ENCODE measurements at places on chromosomes 6 and 20.

- DNase-seq = no peak
Measured at GRCh38 chr20:53642196-53643030, 48.8 kb upstream of the ZNF217 start.

DNA sequence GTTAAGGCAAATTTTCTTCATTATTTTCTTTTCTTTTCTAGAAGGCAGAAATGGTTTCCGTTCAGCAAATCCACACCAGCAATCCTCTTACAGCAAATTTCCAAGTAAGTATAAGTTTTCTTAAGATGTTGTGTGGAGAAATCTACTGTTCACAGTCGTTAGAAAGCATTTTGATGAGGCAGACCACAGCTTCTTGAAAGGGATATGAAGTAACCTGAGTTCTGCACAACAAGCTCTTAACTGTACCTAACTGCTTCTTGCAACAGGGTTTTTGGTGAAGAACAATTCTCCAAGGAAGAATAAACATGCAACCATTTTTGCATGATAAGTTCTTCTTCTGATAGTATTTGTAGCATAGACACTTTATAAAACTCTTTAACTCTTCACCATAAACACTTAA lies 45.3 kb upstream of the STXBP5 start:
- DNase-seq = no peak

DNA sequence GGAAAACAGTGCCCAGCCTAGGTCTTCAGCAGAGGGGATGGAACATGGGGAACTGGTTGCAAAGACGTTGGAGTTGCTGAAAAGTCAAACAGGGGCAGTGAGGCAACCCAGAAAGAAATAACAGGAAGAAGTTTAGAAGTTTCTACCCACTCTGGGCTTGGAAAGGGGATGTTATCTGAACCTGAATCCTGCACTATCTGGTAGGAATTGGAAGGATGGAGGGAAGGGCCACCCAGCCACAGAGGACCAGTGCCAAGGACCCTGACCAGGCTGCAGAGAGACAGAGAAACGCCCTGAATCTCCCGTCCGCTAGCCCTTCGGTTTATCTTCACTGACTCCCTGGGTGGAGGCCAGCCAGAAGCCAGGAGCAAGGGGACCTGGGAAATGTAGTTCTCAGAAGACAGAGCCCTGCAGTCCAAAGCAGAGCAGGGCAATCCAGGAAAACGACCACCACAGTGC lies 217.3 kb upstream of the RREB1 start:
- no peak for DNase-seq

- DNase-seq = no peak
Measured at GRCh38 chr20:63121246-63121645, 94.7 kb downstream of the YTHDF1 start.

DNA sequence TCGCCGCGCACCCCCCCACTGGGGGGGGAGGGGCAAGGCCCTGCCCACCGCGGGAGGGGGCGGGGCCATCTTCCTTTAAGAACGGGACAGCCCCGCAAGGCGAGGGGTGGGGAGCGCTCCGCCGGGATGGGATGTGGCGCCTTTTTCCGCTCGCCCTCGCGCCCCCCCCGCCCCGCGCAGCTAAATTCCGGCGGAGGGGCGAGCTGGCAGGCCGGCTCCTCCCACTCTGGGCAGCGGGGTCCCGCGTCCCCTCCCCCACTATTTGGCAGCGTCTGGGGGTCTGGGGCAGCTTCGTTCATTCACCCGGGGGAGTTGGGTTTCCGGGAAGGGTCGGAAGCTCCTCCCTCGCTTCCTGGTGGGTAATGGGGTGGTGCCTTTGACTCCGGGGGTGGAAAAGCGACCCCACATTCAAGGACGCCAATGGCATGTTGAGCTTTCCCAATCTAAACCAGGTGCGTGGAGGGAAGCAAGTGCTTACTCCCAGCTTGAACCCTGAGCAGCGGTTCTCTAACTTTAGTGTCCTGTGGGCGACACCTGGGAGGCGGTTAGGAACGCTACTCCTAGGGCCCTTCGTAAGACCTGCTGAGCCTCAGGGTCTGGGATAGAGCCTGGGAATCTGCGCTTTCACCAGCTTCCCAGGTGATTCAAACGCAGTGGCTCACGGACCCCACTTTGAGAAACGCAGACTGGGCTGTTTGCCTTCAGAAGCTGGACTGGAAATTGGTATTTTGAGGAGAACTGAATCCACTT lies 927 bp downstream of the ASXL1 start:
- DNase-seq = peak; percentile 89

- no peak for DNase-seq
Measured at GRCh38 chr6:149334682-149335160, 17.2 kb downstream of the TAB2 start.

DNA sequence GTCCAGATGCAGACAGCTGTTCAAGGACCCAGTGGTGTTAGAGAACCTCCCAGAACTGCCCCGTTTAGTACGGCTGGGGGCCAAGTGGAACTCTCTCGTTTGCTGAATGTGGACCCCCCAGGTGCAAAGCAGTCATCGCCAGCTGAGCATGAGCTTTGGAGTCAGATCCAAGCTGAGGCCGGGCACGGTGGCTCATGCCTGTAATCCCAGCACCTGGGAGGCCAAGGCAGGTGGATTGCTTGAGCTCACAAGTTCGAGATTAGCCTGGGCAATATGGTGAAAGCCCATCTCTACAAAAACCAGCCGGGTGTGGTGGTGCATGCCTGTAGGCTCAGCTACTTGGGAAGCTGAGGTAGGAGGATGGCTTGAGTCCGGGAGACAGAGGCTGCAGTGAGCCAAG lies 29.7 kb downstream of the FOXC1 start:
- no peak for DNase-seq

GRCh38 chr6:132498638-132499037 lies 14.3 kb downstream of the STX7 start:
- no peak for DNase-seq

- no peak for DNase-seq
Measured at GRCh38 chr6:29741592-29741991, 18.4 kb downstream of the HLA-F start.

DNA sequence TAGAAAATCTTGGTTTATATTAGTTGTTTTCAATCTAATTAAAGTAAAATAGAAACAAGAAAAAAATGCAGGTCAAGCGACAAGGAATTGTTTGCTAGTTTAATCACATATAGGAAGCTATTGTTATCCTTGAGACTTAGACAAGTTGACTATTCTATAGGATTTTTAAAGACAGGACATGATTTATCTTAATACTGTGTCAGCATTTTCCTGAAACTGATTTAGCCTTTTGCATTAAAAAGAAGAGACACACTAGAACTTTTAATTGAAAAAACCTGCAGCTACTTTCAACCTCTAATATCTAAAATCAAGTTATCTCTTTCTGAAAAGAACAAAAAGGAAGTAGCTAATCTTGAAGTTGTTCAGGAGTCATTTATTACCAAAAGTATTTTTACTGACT lies 246.2 kb downstream of the PHF3 start:
- no peak for DNase-seq

DNA sequence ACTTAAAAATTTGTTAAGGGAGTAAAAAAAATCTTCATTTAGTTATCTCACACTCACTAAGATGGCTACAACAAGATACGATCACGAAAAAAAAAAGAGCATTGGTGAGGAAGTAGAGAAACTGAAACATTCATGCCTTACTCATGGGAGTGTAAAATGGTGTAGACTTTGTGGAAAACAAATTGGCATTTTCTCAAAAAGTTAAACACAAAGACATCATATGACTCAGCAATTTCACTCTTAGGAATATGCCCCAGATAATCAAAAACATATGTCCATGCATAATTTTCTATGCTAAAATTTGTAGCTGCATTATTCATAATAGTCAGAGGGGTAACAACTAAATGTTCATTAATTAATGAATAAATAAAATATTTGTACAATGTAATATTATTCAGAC lies 120.9 kb upstream of the IRAK1BP1 start:
- DNase-seq = no peak

GRCh38 chr6:28137505-28137981 lies 4.1 kb upstream of the ZKSCAN8 start:
- no peak for DNase-seq

GRCh38 chr20:63697868-63698545 lies 1.6 kb downstream of the TNFRSF6B start:
- DNase-seq = no peak

GRCh38 chr6:17417817-17418216 lies 24.4 kb downstream of the CAP2 start:
- DNase-seq = no peak

- DNase-seq = no peak
Measured at GRCh38 chr20:47187450-47188195, 168.9 kb downstream of the ZMYND8 start.

GRCh38 chr20:25623225-25623735 lies 534 bp downstream of the NANP start:
- no peak for DNase-seq

- peak; percentile 77 for DNase-seq
Measured at GRCh38 chr20:61024390-61024789, 227.7 kb upstream of the CDH4 start.

DNA sequence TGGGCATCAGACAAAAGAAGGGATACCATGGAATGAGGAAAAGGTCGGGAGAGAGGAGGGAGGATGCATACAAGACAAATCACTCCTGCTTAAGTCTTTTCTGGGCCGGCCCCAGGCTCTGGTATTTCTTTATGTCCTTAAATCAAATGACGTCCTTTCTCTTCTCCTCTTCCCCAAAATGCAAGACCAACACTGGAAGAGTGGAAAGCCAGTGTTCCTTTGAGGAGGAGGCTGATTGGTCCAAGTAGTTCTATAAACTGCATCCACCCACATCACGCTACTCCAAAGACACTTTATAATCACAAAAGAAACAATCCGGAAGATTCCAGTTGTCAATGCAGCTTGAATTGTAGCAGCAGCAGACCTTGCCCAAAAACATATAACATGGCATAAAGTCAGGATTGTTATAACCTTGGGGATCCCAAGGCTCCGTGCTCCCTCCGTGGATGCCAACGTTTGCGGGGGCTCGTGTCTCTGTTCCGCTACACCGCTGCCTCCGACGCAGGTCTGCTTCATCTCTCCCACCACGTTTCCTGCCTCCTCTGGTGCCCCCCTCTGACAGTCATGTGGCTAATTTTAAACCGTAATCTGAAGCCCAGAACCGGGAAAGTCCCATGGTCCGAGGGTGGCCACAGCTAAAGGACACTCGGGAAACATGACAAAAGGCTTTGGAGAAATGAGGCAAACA lies 47.1 kb downstream of the MCUR1 start:
- no peak for DNase-seq

DNA sequence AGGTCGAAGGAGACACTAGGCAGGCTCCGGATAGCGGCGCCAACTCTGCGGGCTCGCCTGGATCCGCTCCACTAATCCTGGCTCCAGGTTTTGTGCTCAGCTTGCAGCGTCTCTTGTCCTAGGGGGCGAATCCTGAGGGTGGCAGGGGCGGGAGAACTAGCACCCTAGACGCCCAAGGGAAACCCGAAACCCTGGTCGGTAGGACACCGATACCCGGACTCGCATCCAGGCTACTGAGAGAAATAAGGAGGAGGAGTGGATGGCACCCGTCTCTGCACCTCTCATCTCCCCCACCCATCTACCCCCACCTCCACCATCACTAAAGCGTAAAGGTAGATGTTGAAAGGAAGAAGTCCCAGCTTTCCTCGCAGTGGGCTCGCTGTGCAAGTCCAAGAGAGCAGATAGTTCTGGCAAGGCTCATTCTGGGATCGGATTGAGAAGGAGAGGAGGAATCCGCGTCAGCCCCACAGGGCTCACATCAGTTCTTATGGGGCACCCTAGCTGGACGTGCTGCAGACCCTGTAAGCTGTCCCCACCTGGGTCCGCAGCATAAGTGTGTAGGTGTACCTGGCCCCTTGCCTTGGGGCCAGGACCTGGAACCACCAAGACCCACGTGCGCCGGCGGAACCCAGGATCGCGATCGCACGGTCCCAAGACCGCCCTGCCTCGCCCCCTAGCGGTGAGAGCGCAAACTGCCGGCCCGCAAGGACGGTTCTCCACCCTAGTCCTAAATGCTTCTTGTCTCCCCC lies 6.9 kb downstream of the SLC32A1 start:
- no peak for DNase-seq

GRCh38 chr6:167141667-167142432 lies 15.9 kb downstream of the GPR31 start:
- no peak for DNase-seq

- DNase-seq = no peak
Measured at GRCh38 chr6:159473475-159474263, 219.4 kb downstream of the SOD2 start.

GRCh38 chr20:33063271-33063670 lies 9.6 kb downstream of the BPIFB3 start:
- no peak for DNase-seq

GRCh38 chr6:90859612-90860011 lies 272.7 kb upstream of the MAP3K7 start:
- no peak for DNase-seq

GRCh38 chr6:29603930-29604329 lies 19.0 kb downstream of the OR2H2 start:
- no peak for DNase-seq

DNA sequence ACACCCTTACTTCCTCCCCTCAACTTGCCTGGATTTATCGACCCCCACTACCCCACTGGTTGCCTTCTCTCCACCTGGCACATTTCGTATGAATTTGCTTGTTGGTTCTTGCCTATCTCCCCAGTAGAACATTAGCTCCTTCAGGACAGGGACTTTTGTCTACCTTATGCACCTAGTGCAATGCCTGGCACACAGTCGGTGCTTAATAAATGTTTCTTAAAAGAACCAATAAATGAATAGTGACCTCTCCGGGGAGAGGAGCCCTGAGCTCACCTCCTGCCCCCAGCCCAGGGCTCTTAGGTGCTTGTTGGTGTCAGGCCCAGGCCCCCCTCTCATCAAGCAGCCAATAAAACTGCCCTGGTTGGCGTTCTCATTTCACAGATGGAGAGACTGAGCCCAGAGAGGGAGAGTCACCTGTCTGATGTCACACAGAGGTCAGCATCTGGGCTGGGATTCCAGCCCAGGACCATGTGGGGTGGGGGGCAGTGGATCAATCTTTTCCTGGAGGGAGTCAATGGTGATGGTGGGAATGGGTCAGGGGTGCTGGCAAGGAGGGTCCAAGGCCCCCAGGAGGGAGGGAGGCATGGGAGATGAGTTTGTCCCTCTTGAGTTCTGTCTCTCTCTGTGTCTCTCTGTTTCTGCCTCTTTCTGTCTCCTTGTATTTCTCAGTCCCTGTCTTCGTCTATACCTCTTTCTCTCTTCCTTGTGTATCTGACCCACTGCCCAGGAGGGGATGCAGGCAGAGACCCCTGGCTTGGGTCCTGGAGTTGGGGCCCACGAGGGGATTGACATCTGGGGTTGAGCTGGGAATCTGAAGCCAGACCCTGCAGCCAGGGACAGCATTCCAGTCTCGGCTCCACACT lies 89.6 kb downstream of the CEBPB start:
- no peak for DNase-seq
